ENCODE measurements at places on chromosomes 2 and 18. TPM values are rescaled to one million over a fixed set of nuclear protein-coding genes. Genes with fewer than 3 reads are reported as not detected.

SLC11A1 gene
- 0.12 TPM for total RNA-seq

ABCG5 gene
- not detected for total RNA-seq

CEBPZ gene
- 95.4 TPM for total RNA-seq

ABI2 gene
- 58.6 TPM for total RNA-seq

CTNNA2 gene
- total RNA-seq = not detected

CHRNG gene
- not detected for total RNA-seq

Data from Caco-2 (cell line).